ENCODE measurements at places on chromosomes 12 and 14. TPM values are rescaled to one million over a fixed set of nuclear protein-coding genes. Genes with fewer than 3 reads are reported as not detected.

The LMNTD1 gene
- not detected for total RNA-seq

DNA sequence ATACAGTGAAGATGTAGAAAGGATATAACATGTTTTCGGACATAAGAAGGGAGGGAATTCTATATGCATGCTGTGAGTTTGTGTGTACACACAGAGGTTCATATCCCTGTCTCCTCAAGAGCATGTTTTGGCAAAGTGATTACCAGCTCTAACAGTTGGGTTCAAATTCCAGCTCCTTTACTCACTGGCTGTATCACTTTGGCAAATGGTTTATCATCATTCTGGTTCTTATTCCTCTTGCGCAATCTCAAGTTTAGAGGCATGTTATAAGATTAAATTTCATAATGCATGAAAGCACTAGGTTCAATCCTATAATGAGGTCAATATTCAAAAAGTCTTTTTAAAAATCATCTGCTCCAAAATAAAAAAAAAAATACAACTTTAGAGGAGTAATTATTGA is 107.7 kb upstream of the LRFN5 start:
- DNase-seq, result no peak

- no peak for DNase-seq
Observed at GRCh38 chr12:45419317-45419814, 203.5 kb downstream of the ANO6 start.

The GLTP gene
- total RNA-seq, result 315 TPM

DNA sequence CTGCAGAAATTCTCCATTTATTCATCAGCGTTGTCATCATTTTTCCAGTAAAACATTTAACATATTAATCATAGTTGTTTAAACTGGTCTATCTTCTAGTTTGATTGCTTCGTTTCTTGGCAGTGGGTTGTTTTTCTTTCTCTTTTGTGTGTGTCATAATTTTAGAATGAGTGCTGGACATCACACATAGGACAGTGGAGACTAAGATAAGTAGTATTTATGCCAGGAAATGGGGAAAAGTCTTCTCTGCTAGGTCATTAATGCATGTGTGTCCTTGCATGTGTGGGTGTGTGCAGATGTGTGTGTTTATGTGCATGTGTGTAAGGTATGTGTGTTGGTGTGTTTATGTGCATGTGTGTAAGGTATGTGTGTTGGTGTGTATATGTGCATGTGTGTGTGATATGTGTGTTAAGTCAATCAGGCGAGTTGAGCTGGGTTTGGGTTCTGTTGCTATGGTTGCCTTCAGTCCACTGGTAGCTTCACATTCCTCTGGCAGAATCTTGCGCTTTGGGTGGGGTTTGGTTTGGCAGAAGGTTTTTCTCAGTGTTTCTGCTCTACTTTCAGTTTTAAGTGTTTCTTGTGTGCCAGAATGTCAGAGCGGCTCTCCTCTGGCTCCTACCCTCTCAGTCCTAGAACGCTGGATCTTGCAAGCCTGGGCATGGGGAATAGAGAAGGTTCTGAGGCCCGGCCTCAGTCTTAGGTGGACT is 7.8 kb upstream of the ADGRD1 start:
- no peak for DNase-seq

The ADAM21 gene
- total RNA-seq, result not detected

DNA sequence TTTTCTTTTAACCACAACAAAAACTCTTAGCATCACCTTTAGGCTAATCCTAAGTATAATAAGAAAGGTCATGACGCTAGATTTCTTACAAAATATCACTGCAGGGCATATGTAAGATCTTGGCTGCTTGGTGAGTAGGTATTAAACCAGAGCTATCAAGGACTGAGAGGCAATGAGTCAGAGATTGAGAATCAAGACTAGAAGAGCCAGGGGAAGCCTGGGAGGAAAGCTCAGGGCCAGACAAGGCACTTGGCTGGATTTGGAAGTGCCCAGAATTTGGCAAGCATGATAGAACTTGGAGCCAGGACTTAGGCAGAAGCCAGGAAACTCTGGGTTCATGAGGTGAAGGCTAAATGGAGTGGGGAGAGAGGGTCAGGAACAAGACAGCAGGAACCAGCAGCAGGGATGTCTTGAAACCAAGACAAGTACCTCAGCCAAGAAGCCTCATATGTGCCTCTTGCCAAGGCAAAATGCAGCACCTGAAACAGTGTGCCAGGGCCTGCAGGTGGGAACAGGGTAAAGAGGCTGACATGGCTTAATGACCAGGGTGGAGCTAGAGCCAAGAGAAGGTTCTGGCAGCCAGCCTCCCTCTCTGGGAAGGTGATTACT is 49.9 kb downstream of the PTHLH start:
- DNase-seq, result no peak

The PROX2 gene
- not detected for total RNA-seq

DNA sequence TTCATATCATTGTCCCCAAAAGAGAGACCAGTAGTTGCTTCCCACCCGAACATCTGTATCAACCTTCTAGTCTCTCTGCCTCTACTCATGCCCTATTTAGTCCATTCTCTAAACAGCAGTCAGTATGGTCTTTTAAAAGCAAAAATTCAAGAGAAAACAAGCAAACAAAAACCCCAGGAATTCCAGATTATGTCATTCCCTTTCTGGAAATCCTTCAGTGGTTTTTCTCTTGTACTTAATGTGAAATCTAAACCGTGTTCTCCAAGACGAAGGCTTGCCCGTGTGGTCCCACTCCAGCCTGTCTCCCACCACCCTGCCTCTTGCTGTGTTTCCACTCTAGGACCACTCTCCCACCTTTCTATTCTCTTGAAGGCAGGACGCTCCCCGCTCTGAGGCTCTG is 90.8 kb downstream of the TMEM30B start:
- DNase-seq, result no peak

The DIO3 gene
- 0.27 TPM for total RNA-seq
